ENCODE measurements at places on chromosomes 5 and 9.

DNA sequence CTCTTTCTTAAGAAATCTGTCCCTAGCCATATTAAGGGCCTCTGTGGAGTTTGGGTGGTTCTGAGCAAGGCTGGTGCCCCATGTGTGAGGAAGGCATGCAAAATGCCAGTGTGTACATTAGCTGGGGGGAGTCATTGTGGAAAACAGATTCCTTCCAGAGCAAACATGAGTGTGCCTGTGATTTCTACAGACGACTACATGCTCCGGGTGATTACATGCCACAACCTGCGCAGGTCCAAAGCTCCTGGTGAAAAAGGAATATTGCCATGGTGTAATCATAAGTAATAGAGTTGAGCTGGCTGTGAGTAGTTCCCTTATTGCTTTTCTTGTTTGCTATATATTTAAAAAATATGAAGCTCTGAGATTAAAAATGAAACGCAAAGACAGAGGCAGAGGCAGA is 102.1 kb downstream of the ACER2 start:
- no peak for DNase-seq

DNA sequence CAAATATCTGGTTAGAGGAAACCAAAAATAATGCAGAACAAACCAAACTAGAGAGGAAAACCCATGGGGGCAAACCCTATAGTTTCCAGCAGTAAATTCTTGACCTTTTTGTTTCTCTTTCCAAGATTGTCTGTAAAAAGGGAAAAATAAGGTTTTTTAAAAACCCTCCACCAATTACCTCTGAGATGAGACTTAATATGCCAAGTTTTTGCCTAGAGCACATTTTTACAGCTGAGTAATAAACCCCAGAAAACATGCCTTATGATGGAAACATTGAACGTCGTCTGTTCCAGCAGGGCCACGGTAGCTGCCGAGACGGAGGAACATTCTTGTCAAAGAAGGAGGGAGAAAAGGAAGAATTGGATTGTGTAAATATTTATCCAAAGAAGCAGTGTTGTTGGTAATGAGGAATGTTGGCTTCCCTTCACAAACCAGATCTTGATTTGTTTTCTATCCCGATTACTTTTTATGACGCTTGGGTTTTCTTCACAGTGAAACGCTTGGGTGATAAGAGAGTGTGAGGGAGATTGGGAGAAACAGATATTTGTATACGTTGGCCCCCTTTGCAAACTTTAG is 17.3 kb upstream of the MSX2 start:
- DNase-seq: no peak

DNA sequence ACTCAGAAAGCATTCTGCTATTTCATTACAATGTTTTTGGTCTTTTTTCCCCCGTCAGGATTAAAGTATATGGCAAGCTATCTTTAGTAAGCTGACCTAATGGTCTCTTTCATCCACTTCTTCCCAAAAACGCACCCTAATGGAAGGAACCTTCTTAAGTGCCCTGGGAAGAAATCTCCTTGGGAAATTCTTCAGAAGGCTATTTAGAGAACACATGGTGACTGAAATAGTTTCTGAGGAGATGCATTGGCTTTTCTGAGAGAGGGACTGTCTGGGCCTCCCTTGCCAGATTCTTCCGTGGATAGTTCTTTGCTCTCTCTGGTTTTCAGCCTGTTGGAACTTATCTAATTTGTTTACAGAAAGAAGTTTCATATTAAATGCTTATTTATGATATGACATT is 524.1 kb upstream of the MEF2C start:
- DNase-seq: no peak

DNA sequence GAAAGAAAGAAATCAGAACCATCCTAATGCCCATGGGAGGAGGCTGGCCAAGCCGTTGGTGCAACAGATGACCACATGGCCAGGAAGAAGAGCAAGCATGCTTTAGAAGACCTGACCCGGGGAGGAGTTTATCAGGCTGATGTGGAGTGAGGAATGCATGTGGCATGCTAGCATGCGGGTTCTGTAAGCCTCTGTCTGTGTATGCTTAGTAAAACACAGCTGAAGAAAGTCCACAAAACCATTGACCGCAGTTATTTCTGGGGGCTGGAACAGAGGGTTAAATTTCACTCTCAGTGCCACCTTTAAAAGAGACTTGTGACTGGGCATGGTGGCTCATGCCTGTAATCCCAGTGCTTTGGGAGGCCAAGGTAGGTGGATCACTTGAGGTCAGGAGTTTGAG is 19.1 kb downstream of the GFI1B start:
- DNase-seq: no peak

DNA sequence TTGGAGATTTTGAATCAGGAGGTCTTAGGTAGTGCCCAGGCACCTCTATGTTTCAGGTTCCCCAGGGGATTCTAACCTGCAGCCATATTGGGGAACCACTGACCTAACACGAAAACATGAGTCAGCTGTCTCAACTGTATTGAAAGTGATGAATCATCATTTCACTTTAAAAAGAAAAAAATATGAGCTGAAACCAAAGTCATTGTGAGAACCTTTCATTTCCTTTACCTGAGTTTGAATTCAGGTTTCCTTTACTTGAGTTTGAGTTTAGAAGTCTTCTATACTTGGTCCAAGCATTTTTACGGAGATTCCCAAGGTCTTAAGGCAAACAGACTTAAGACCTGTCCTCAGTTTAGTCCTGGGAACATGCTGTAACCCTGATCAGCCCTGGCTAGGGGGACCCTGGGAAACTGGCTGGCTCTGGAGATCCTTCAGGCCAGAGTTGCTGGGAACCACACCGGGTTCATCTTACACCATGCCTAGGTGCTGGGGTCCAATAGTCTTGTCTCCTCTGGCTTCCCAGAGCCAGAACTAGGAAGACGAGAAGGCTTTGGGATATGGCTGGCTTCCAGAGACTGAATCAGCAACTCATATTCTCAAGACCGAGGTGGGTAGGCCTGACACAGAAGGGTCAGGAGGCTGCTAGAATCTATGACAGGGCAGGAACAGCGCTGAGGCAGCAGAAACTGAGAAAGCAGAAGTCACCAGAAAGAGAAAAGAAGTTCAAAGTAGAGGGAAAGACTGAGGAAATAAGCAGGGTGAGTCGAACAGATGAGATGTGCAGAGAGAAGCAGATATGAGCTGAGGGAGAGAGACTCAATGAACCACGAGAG is 16.4 kb upstream of the PDCD1LG2 start:
- DNase-seq: no peak

- peak; percentile 51 for DNase-seq
Observed at GRCh38 chr9:34633851-34634550, 3.6 kb downstream of the SIGMAR1 start.

GRCh38 chr9:33795281-33795680 is at the start of gene PRSS3:
Gene PRSS3 (plus strand): TSS chr9:33795561. CDS start chr9:33795574, 13 bp downstream.
- DNase-seq: no peak

DNA sequence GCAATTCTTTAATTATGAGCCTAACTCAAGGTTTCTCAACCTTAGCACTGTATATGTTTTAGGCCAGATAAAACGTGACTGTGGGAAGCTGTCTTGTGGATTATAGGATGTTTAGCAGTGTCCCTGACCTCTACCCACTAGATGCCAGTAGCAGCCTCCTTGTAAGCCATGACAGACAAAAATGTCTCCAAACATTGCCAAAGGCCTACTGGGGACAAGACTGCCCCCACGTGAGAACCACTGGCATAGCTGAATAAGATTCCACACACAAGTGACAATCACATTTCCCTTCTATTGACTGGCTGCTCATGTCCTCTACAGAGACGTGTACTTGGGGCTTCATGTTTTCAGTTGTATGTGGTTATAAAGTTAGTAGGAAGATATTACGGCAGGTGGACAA is 55.4 kb downstream of the GOLM1 start:
- DNase-seq: no peak

- DNase-seq: no peak
Observed at GRCh38 chr9:18601026-18601425, 127.1 kb downstream of the ADAMTSL1 start.

GRCh38 chr5:159560088-159560487 is 229.8 kb upstream of the IL12B start:
- DNase-seq: no peak

DNA sequence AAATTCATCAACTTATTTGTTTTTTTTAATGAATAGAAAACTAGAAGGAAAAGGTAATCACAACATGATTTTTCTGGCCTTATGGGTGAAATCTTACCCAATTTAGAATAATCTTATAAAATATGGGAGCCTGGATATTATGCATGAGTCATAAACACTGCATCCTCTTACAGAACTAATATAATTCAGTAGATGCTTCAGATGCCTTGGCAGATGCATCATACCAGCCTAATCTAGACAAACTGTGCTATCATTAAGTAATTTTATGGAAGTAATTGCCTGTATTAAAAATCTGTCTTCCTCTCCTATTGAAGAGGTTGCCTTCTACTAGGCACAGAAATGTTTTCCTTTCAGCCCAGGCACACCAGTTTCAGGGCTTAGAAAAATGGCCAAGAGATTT is 2384.6 kb upstream of the WWC1 start:
- no peak for DNase-seq

DNA sequence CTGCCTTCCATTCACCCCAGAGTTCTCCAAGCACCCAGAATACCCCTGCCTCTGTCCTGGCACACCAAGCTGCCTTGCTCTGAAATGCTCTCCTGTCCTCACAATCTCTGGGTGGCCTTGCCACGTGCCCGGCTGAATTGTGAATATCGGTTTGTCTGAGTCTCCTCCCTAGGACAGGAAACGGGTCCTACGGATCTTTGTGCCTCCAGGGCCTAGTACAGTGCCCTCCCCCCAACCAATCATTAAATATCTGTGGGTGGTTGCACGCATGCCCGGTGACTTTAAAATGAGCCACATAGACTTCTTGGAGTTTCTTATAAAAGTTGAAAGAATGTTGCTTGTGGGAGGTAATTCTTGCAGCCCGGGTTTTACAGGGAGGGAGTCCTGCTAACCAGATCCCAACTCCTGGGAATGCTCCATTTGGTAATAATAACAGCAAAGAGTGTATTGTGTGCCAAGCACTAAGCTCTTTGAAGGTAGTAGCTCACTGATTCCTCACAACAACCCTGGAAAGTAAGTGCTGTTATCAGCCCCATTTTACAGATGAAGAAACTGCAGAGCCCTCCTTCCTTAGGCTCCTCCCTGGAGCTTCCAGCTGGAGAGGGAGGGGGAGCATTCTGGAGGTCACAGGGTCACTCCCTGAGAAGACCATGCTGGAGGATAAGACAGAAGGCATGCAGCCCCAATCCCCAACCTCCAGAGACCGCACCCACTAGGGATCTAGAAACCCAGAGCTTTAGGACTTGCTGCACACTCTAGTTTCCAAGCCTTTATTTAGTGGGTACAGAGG is 23.4 kb downstream of the URM1 start:
- DNase-seq: no peak

DNA sequence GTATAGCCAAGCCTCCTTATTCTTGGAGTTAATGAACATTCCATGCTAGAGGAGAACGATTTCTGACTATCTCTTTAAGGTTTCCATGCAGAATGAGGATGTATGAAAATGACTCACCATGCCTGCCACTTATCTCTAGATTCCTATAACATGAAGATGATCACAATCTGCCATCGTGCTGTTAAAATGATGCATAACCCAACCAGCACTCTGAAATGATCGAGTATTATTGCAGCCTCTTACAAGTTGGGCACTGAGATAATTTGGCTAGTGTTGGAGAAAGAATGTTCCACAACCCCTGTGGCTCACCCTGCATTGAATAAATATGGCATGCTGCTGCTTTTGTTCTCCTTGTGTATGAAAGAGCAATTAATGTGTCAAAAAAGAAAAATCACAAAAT is 1143.6 kb upstream of the WWC1 start:
- DNase-seq: no peak

- DNase-seq: no peak
Observed at GRCh38 chr9:71048280-71048679, 73.1 kb downstream of the TRPM3 start.

- DNase-seq: no peak
Observed at GRCh38 chr9:137632230-137633161, 13.7 kb downstream of the EHMT1 start.

Measured in stimulated activated CD8-positive, alpha-beta memory T cell treated with anti-CD3 and anti-CD28 coated beads, Interleukin-4, amount 100 ng/mL, for 4 hours (primary cell).